ENCODE measurements at places on chromosomes 7 and 10. TPM values are rescaled to one million over a fixed set of nuclear protein-coding genes. Genes with fewer than 3 reads are reported as not detected.
A peak's percentile ranks its signal among the peaks of the same experiment; 100 is the strongest.

Gene TMEM196
- total RNA-seq, result not detected

Gene MDFIC
- total RNA-seq, result 7.3 TPM

Gene C10orf67
- total RNA-seq, result 0.30 TPM

GRCh38 chr10:79932307-79932706 is 16.6 kb downstream of the SFTPD start:
- H3K36me3 ChIP-seq, result no peaks in the 10 kb centered on the region
- H3K27ac ChIP-seq, result no peak overlapping the region
- H3K4me1 ChIP-seq, result no peaks in the 10 kb centered on the region
- H3K4me3 ChIP-seq, result no peak overlapping the region
- no peak for DNase-seq

DNA sequence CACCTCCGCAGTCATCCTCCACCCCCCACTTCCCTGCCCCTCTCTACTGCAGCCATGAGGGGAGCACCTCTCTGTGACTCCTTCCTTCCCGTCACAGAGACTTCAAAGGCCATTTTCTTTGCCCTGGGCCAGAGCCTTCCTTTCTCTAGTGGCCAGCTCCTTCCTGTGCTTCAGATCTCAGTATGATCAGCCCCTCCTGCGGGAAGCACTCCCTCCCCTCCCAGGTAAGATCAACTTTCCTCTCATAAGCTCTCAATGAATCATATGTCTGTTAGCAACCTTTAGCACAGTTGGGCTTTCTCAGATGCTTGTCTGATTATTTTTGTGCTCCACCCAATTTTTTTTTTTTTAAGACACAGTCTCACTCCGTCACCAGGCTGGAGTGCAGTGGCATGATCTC is 241.0 kb upstream of the PRSS1 start:
- no peaks in the 10 kb centered on the region for H3K36me3 ChIP-seq
- no peak overlapping the region for H3K27ac ChIP-seq
- no peaks in the 10 kb centered on the region for H3K27me3 ChIP-seq

DNA sequence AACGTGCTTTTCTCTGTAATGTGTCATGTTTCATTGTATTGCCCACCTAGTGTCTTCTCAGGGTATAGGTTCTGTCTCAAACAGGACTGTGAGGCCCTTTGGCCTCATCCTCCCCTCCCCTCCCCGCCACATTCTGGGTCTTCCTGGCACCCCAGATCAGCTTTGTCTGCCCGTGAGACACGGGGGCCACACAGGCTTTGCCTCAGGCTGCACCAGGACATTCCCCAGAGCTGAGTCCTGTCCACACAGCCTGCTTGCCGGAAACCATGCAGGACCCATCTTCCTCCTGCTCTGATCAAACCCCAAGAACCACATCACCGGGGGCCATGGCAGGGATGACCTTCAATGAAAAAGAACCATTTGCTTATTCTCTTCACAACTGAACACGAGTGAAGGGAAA is 18.6 kb downstream of the MAT1A start:
- H3K27me3 ChIP-seq, result no peaks in the 10 kb centered on the region
- H3K4me3 ChIP-seq, result no peak overlapping the region
- no peaks in the 10 kb centered on the region for H3K4me1 ChIP-seq
- no peak overlapping the region for H3K27ac ChIP-seq
- DNase-seq, result no peak
- no peaks in the 10 kb centered on the region for H3K36me3 ChIP-seq

- H3K27ac ChIP-seq, result no peak overlapping the region
- peaks cover 16% of the 10 kb centered on the region for H3K4me1 ChIP-seq
- no peaks in the 10 kb centered on the region for H3K36me3 ChIP-seq
- H3K4me3 ChIP-seq, result no peak overlapping the region
Measured at GRCh38 chr7:1455241-1455939, 3.9 kb downstream of the MICALL2 start.

DNA sequence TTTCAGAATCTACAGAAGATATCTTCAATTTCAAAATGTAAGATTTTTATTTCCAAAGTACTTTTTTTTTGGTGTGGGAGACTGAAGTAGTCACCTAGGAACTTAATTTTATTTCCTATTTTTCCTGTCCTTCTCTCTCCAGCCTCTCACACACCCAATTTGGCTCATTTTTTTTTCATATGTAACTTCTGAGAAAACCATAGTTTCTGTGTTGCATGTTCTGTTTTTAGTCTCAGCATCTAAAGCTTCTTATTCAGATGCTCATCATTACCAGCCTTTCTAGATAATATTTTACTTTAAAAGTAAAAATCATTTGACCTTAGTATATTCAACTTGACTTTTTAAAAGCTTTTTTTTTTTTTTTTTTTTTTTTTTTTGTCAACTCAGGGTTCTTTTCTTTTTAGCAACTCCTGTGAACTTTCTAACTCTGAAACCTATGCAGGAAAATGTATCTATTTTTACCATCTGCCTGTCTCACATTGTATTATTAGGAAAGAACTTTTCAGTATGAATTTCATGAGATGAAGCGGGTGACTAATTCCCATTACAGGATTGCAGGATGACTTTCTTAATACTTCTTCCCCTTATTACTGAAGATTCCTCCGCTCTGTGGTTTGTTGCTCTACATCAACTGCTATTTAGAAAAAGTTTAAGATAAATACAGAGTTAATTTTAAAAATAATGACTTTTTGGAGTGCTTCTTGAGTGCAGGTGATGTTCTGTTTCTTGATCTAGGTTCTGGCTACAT is 73.6 kb upstream of the LSM8 start:
- no peaks in the 10 kb centered on the region for H3K4me1 ChIP-seq
- no peaks in the 10 kb centered on the region for H3K36me3 ChIP-seq
- H3K27me3 ChIP-seq, result no peaks in the 10 kb centered on the region
- no peak for DNase-seq
- H3K27ac ChIP-seq, result no peak overlapping the region

GRCh38 chr7:80498481-80499349 is 13.1 kb downstream of the GNAT3 start:
- peaks cover 3% of the 10 kb centered on the region for H3K27me3 ChIP-seq
- H3K4me3 ChIP-seq, result no peak overlapping the region
- no peaks in the 10 kb centered on the region for H3K36me3 ChIP-seq

DNA sequence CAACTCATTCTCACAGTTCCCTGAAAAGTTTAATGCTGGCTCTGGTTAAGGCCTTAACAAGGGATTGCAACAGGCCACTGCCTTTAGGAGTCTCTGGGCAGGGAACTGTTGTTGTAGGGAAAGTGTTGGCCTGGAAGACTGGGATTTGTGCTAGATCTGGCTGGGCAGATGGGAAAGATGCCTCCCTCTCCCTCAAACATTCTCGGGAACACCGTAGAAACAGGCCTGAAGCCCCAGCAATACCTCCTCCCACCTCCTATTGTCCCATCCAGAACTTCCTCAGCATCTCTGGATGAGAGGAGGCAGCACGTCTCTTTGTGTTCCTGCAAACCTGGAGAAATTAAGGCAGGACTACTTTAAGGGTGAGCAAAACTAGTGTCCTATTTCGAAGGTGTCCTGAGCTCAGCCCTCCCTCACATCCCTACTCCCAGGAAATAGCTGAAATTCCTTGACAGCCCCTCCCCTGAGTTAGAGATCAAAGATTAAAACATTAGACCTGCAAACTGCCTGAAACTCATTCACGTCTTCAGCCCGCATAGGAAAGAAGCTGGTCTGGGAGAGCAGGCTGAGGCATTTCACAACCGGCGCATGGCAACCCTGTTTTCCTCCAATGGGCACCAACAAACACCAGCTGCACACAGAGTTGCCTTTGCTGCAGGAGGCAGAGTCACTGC is 10.9 kb upstream of the MAP3K8 start:
- no peak overlapping the region for H3K4me3 ChIP-seq
- H3K27me3 ChIP-seq, result no peaks in the 10 kb centered on the region
- peaks cover 11% of the 10 kb centered on the region for H3K4me1 ChIP-seq
- no peaks in the 10 kb centered on the region for H3K36me3 ChIP-seq

DNA sequence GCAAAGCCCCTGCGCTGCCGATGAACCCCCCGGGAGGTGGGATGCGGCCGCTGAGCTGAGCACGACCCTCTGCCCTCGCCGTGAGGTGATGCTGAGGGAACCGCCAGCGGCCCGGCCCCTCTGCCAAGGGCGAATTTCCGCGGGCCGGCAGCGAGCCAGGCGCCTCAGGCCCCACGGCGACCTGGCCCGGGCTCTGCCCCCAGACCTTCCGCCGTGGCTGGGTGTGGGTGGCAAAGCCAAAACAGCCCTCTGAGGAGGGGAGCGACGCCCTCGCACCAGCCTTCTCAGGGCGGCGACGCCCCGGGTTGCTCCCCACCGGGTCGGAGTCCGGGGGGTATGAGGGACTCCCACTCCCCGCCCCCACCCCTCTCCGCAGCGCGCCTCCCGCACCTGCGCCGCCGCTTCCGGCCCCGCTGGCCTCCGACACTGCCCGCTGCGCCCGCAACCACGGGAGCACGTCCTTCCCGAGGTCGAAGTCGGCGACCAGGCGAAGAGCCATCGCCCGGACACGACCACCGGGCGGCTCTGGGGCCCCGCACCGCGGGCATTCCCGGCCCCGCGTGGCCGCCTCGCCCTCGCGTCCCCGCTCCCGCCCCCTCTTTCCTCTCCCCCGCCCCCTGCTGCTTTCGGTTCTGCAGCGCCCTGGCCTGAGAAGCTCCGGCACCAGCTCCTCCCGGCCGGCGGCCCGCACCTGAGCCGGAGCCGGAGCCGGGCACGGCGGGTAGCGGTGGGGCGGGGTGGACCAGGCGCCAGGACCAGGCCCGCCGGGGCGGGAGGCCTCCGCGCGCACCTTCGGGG is at the start of gene GSAP:
Gene GSAP, minus strand, starts transcription at position 527 of the 798 bp plus-strand sequence. Its CDS starts 28 bp downstream, at position 499.
- no peaks in the 10 kb centered on the region for H3K27me3 ChIP-seq
- peak within 1 kb of the TSS; percentile 94 for H3K4me3 ChIP-seq
- H3K36me3 ChIP-seq, result no peaks in the 10 kb centered on the region
- peak; percentile 76 for DNase-seq
- H3K4me1 ChIP-seq, result peaks cover 9% of the 10 kb centered on the region

DNA sequence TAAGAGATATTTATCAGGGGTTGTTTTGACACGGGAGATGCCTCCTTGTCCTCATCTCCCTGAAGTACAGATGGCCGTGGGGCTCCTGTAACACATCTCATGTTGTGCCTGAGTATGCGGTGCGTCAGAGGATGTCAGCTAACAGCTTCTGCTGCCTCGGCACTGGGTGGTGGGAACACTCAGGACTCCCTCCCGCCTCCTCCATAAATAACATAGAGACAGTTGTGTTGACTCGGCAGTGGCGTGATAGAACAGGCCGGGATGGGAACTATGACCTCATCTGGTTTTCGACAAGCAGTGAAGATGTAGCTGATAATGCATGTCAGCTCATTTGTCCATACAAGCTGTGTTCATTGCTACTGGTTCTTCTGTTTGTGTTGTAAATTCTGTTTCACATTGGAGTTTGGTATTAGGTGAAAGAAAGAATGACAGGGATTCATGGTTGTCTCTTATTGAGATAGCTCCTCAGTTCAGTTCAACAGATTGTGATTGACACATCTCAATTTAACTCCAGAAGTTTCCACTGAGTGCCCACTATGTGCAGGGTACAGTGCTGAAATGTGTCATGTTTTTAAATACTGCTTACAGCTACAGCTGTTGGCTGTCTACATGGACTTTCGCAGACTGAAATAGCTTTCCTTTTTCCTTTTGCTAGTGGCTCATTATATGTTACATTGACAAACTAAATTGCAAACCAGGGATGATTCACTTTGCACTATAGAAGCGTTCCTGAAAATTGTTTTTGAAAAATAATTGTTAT is 87.4 kb downstream of the CHN2 start:
- no peaks in the 10 kb centered on the region for H3K27me3 ChIP-seq
- no peaks in the 10 kb centered on the region for H3K36me3 ChIP-seq
- H3K4me1 ChIP-seq, result no peaks in the 10 kb centered on the region
- no peak for DNase-seq
- H3K27ac ChIP-seq, result no peak overlapping the region
- H3K4me3 ChIP-seq, result no peak overlapping the region

DNA sequence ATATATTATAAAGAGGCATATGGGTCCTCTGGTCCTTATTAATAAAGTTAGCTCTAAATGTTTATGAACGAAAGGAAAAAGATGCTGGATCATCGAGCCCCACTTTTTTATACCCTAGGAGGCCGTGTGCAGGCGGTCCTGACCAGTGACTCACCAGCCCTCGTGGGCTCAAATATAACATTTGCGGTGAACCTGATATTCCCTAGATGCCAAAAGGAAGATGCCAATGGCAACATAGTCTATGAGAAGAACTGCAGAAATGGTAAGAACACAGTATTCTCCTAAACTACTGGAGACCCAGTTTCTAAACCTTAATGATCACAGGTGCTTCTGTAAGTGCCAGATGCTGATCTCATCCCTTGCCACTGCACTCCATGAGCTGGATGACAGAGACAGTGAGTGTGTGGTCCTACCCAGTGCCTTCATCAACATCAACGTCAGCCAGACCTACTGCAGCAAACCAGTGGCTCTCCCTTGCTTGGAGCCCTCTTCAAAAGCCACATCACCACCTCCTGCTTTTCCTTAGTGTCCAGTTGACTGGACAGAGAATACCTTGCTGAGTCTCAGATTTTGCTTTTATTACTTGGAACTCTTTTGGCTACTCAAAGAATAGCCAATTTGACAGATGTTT is 7.6 kb downstream of the GPNMB start:
- no peak overlapping the region for H3K27ac ChIP-seq
- peaks cover 5% of the 10 kb centered on the region for H3K27me3 ChIP-seq
- no peak for DNase-seq
- peaks cover 12% of the 10 kb centered on the region for H3K36me3 ChIP-seq

- no peak for DNase-seq
- H3K36me3 ChIP-seq, result no peaks in the 10 kb centered on the region
- no peak overlapping the region for H3K27ac ChIP-seq
- no peaks in the 10 kb centered on the region for H3K4me1 ChIP-seq
- no peak overlapping the region for H3K4me3 ChIP-seq
- H3K27me3 ChIP-seq, result no peaks in the 10 kb centered on the region
Measured at GRCh38 chr10:52706332-52707070, 66.1 kb downstream of the MBL2 start.
